ENCODE measurements at places on chromosomes 12 and 14. TPM values are rescaled to one million over a fixed set of nuclear protein-coding genes. Genes with fewer than 3 reads are reported as not detected.

INSM2 gene
- total RNA-seq: not detected

DNA sequence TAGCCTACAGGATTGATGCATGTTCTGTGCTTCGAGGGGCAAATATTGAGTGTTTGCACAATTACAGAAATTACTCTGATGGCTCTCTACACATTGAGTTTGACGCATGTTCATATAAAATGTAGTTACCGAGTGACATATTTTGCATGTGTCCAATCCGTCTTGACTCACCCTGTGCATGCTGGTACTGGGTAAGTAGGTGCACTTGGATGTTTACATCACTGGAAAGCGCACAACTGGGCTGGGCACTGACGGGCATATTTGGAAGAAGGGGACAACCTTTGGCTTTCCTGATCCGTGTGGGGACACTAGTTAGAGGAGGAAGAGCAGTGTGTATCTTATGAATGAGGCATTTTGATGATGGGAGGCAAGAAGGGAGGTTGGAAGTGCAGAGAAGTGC lies 4.9 kb upstream of the KRT6A start:
- no peak for DNase-seq

GRCh38 chr14:61211476-61212255 lies 69.5 kb downstream of the TMEM30B start:
- DNase-seq: no peak

DNA sequence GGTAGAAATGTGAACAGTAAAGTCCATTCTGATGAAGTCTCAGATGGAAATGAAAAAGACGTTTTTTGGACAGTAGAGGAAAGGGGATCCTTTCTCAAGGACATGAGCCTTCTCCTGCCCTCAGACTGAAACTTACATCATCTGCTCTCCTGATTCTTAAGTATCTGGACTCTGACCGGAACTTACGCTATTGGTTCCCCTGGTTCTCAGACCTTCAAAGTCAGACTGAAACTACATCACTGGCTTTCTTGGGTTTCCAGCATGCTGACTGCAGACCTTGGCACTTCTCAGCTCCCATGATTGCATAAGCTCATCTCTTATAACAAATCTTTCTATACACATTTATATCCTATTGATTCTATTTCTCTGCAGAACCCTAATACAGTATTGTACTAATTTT lies 291.0 kb downstream of the SNAPC1 start:
- DNase-seq: no peak

DNA sequence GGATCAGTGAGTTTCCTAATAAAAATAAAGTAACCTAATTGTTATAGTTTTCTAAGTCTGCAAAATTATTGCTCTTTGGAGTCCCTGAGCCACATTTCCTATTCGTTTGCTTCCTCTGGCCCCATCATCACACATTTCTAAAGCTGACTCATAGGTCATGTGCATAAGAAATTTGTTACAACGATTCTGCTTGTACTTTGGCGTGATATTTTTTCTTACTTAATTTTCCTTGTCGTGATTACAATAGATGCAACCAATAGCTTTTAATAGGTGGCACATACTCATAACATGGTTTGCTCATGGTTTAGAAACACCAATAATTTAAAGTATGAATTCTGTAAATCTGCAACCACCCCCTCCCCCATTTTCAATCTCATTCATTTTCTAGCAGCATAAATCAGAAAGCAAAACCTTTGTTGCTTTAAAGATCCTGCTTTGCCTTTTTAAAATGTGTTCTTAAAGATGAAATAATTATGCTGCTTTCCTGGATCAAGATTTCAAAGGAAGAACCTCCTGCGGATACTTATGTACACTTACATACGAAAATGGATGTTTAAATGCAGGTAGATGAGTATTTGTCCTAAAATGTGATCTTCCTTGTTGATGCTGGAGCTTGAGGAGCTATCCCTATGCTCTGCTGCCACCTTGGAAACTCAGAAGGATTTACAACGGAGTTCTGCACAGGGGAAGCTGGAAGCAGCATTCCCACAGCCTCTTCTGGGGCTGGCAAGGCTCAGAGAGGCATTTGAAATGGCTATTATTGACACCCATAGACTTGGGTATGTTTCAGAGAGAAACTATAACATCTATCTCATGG lies 1.7 kb upstream of the FLRT2 start:
- peak; percentile 35 for DNase-seq

GRCh38 chr14:48970943-48971342 lies 615.2 kb downstream of the RPS29 start:
- no peak for DNase-seq

DNA sequence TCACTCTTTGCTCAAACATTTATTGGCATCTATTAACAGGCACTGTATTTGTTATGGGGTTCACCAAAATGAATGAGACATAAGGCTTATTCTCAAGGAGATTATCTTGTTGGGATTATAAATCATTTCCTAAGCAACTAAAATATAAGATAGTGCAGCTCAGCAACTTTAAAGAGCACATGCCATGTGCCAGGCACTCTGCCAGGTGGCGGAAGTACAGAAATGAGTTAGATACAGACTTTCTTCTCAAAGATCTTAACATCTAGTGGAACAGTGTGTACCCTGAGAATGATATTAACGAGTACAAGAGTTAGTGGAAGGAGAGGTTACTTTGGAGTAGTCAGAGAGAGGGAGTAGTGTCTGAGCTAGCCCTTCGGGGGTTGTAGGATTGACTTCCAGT lies 28.4 kb upstream of the TOMM20L start:
- peak; percentile 17 for DNase-seq

- no peak for DNase-seq
Observed at GRCh38 chr12:80044694-80045046, 54.7 kb upstream of the OTOGL start.

DNA sequence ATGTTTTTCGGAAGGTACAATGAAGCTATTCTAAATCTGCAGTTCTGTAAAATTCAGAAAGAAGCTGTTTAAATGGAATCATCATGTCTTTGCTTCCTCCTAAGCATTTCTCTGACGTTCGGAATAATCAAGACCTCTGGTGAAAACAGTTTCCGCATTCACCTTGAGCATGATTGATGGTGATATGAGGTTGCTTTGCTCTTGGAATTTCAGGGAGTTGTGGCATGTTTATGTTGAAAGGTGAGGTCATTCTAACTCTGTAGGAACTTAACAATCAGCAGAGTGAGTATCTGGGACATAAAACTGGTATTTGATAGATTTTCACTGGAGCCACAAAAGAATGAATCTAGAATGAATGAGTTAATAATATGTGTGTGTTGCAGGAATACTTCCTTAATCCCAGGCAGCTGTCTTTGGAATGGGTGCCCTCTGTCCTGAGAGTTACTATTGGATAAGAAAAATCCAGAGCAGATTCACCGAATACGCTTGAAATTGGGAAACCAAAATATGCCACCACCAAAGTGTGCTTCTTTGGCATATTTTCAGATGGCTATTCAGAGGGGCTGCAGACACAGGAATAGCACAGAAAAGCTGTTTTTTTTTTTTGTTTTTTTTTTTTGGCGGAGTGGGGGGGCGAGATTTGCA lies 599.1 kb downstream of the CCER1 start:
- no peak for DNase-seq

DNA sequence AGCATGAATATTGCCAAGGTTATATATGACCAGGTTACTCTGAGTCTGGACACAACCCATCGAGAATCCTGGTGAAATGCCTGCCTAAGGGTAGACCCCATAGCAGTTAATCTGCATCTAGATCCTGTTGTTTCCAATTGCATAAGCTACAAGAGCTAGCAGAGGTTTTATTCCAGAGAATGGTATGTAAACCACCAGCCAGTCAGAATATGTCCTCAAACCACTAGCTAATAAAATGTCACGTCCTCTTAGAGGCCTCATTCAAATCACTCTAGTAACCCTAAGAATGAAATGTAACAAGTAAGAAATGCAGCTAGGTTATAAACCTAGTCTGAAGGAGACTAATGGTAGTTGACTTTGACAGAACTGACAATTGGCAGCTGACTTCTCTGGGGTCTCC lies 9.0 kb upstream of the YLPM1 start:
- no peak for DNase-seq

GRCh38 chr14:65303899-65304222 lies 108.7 kb upstream of the FUT8 start:
- no peak for DNase-seq

GRCh38 chr12:121451961-121452339 lies 52.0 kb downstream of the RNF34 start:
- DNase-seq: no peak

All from gastrocnemius medialis (tissue), 4 donors.